ENCODE measurements at places on chromosomes 5 and 9. TPM values are rescaled to one million over a fixed set of nuclear protein-coding genes. Genes with fewer than 3 reads are reported as not detected.
A peak's percentile ranks its signal among the peaks of the same experiment; 100 is the strongest.

DNA sequence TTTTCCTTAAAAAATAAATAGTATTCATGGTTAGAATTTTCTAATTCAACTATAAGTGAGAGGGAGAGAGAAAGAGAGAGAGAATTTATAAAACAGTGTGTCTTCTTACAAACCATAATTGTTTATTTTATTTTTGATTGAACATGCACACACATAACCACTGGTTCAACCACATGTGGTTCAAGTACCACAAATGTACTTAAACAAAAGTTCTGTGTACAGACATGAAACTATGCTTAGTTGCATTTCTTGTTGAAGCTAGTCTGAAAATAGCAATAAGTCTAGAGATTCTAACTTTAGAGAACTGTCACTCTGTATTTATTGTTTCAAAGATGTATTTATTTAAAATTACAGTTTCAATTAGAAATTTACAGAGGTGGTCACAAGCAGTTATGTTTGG, 130.6 kb upstream of the PDE4D start:
- DNase-seq = no peak

GRCh38 chr5:110040178-110040577, 350.5 kb downstream of the MAN2A1 start:
- no peak for DNase-seq

DNA sequence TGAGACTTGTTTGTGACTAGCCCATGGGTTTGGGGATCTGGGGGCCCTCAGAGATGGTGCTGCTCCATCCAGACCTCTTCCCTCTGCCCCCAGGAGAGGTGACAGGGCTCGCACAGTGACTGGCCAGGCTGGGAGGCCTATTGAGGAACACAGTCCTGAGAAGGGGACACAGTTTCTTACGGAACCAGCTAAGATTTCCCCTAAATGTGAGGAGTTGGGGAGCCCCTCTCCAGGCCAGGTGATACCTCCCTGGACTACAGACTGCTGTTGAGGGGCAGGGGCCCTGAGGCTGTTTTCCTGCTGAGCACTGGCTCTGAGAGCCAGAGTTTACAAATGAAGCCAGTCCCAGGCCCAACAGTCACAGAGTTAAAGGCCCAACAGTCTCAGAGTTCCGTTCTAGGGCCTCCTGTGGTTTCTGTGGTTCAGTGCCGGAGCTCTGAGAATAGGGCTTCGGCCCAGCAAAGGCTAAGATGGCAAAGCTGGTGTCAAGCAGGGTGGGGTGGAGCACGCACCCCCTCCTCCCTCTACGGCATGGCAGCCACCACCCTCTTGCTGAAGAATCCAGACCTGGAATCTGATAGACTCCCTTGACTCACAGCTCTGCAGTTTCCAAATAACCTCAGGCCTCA, 1.1 kb upstream of the SEMA4D start:
- no peak for DNase-seq

GRCh38 chr5:124698770-124699169, 47.7 kb downstream of the ZNF608 start:
- DNase-seq = no peak

FST gene
- total RNA-seq = 22.4 TPM

WNT8A gene
- not detected for total RNA-seq

DNA sequence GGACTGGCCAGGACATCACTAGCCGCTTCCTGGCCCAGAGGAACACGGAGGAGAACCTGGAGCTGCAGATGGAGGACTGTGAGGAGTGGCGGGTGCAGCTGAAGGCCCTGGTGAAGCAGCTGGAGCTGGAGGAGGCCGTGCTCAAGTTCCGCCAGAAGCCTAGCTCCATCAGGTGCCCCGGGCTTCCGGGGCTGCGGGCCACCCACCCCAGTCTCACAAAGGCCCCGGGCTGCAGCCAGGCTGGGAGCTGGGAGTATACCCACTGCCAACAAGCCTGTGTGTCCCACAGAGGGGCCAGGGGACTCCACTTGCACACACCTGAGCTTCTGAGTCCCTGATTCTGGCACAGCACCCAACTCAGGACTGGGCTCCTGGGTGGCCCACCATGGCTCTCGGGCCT, 1.7 kb upstream of the RABL6 start:
- DNase-seq = no peak

DNA sequence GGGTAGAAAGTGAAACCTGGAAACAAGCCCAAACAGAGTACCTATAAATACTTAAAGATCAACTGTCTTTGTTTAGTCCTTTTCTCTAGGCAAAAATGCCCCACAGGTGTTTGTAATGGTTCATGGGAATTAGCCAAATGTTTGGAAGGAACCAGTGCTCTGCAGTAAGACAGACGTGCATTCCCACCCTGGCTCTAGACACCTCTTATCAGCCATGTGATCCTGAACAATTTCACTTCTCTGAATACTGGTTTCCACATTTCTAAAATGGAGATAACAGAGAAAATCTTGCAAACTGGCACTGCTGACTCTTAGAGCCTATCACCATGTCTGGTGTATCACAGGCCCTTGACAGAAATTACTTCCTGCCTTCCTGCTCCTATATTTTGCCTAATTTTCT, 30.0 kb downstream of the GLIS3 start:
- no peak for DNase-seq

DNA sequence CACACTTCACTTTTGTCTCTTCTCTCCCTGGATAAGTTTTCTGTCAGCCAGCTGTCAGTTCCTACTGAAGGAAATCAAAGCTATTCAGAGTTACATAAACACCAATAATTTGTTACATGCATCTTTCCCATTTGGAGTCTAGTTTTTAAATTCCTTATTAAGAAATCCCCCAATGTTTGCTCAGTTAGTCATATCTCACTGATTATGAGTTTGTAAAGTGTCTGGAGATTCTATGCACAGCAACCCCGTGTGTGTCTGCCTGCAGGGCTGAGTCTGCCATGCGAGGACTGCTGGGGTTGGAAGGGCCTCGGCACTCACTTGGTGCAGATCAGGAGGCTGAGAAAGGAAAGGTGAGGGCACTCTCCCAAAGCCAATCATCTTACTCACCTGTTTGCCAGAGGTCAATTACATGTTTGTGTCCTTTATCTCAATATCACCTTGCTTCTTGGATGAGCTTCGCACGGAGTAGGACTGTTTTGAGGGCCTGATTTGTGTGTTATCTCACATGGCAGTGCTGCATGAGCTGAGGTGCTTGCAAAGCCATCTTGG, 3.3 kb downstream of the ANKRD34B start:
- no peak for DNase-seq

GRCh38 chr9:95091601-95092261, 225.8 kb downstream of the FANCC start:
- DNase-seq = peak; percentile 79

ANKRD34B gene
- total RNA-seq = 2.9 TPM
